Brain (organoid and tissue), 16 donors: ENCODE measurements at places on chromosomes 6 and 20.
A peak's percentile ranks its signal among the peaks of the same experiment; 100 is the strongest.

DNA sequence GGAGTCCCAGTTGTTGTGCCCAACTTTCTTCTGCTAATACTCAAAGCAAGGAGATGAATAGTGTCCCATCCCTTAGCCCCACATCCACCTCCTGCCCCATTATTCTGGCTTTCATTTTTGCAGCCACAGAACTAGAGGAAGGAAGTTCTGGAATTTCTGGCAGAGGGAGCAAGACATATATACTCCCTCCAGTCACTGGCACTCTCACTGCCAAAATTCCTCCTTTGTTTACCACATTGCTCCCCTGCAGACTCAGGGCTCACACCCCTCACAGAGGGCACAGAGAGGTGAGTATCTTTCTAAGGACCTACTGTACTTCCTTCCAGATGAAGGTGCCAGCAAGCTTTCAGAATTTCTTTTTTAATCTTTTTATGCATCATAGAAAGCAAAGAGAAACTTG is 168.0 kb upstream of the ID4 start:
- DNase-seq: no peak

GRCh38 chr6:3077430-3077829 is 9.1 kb downstream of the RIPK1 start:
- DNase-seq: no peak

GRCh38 chr6:44065443-44066140 is 61.7 kb downstream of the MRPL14 start:
- no peak for DNase-seq

GRCh38 chr6:98843271-98844243 is 9.2 kb downstream of the POU3F2 start:
- peak; percentile 68 for DNase-seq

DNA sequence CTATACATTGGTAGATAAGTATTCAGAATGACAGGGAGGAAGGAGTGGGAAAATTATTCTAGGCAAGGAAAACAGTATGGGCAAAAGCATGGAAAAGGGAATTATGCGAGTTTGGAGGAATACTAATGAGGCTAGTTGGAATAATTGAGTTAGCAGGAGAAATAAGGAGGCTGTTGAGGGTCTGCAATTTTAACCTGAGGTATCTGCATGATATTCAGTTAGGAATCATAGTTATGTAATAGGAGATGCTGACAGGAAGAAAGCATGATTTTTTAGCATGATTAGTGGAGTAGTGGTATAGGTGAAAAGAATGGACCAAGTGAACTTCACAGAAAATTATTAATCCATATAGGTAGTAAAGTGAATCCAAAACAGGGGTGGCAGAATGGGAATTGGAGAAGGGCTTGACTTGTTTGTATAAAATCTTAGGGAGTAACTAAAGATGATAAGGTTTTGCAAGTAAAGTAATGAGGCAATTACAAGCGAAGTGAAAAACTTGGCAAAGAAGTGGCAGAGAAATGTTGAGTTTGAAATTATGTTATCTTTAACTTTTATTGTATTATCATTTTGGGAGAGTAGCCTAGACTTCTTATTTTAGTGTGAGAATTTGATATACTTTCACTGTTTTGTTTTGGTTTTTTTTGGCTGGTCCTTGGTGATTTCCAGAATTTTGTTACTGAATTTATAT is 5.7 kb downstream of the STXBP5 start:
- DNase-seq: no peak

- DNase-seq: no peak
These were observed 7.9 kb downstream of the BFSP1 start for GRCh38 chr20:17523326-17523725.

- no peak for DNase-seq
These were observed 61.6 kb downstream of the TRDN start for GRCh38 chr6:123575188-123575587.

- DNase-seq: no peak
These were observed 42.1 kb downstream of the CTCFL start for GRCh38 chr20:57482796-57483195.

DNA sequence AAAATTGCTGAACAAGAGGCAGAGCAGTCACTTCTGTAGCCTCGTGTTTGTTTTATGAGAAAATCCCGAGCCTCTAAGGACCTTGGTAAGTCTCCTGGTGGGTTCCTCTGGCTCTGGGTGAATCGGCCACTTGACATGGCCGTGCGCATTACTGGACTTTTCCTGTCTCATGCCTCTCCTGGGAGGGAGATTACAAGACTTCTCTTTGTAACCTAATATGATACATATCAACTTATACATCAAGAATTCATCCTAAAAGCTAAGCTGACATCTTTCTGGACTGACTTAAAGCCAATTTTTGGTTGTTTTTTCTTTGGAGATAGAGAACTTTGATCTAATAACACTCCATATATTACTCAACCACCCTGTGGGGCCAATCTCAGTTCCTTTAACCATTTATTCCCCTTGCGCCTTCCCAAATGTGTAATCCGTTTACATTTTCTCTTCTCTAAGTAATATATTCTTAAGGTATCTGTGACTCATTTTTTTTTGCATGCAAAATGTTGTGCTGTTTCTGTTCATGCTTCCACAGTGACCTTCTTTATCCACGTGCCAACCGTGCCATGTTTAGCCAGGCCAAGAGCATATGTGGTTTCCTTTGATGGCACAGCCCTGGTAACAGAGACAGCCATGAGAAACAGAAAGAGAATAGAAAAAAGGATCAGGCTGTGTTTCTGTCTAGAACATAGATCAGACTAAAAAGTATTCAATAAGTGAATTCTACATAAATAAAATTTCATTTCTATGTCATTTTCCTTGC is 47.5 kb upstream of the JAG1 start:
- no peak for DNase-seq

DNA sequence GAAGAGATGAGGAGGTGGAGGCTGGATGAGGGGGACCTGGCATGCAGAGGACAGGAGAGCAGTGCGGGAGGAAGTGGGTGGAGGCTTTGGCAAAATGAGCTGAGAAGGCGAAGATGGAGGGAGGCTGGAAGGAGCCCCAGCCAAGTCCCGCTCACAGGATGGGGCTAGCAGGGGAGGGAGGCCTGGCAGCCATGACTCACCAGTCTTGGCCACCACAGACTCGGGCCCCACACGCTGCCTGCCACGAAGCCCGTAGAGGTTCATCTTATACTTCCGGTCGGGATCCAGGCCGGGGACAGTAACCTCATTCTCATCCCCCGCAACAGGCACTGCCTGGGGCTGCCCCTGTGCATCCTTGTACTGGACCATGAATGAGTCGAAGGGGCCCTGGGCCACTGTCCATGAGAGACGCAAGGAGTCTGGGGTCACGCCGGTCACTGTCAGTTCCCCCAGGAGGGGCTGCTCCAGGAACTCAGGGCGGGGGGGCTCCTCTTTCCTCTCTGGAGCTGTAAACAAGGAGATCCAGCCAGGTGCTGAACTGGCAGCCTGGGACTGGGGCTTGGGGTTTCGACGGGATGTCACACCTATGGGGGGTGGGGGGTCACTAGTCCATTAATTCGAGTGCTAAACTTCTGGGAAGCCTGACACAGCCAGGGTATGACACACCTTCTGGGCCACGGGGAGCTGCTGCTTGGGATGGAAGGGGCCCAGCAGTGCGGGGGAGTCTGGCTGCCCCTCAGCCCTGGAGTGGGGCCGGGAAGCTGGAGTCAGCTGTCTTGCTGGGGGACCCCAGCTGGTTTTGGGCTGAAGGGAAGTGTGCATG is 27.8 kb downstream of the TNXB start:
- DNase-seq: no peak

DNA sequence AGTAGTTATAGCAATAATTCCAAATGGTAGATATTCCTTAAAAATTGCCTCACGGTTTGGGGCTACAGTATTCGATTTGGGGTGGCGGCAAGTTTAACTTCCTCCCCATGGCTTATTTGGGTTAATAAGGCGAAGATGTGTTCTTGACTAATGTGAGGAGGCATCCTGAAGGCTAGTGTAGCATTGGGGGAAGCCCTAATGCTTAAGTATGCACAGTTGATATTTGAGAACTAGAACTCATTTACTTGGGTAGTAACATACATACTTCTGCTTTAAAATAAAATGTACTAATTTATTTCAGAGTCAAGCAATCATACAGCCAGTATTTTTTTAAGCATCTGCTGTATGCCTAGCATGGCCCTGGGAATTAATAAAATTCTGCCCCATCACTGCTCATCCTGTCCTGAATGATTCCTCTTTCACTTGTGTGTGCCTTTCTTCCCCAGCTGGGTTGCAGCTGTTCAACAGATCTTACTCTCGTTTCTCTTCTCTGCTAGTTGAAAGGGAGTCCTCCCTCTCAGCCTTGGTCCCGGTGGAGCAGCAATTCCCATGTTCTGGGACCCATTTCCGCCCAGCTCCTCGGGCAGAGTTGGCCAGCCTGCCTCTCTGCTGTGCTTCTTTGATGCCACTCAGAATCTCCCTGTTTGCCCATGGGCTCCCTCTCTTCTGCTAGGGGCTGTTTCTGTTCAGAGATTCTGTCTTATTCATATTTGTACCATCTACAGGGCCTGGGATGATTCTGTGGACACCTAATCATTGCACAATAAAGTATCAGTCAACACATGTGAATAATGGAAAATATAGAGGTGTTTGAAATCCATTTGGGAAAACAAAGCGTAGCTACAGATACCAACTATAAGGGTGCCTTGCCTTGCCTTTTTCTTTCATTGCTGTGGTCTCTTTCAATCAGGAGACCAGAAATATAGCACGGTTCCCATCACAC is 104.8 kb downstream of the ARID1B start:
- no peak for DNase-seq

- DNase-seq: peak; percentile 54
These were observed 37.6 kb upstream of the CST7 start for GRCh38 chr20:24911461-24911860.

- no peak for DNase-seq
These were observed 179.8 kb downstream of the SOD2 start for GRCh38 chr6:159513074-159513720.

DNA sequence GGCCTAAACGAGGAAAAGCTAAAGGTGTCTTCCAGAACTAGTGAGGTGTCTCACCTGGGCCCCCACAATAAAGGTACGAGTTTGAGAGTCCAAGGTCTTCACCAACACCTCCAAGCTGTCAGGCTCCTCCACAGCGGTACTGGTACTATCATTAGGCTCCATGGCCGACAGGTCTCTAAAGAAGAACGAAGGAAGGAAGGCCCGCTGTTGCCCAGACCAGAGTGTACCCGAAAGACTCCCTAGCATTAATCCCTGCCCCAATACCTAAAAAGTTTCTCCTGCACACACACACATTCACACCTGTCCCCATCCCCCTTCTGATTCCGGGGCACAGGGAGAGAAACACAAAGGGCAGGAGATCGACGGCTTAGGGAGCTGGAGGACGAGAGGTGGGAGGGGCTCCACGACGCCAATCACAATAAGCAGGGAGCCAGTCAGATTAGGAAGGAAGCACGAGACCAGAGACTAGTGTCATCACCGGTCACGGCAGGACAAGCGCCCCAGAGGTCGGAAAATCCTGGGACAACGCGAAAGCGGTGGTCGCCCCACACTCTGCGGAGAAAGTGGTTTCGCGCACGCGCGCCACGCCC is 764 bp downstream of the BAG6 start:
- DNase-seq: no peak

- DNase-seq: no peak
These were observed 56.9 kb downstream of the PREX1 start for GRCh38 chr20:48770700-48771442.

GRCh38 chr6:117482240-117483003 is at the start of gene DCBLD1:
Gene DCBLD1, plus strand, starts transcription at chr6:117482674. Its CDS starts 108 bp downstream, at chr6:117482782.
- peak; percentile 72 for DNase-seq

DNA sequence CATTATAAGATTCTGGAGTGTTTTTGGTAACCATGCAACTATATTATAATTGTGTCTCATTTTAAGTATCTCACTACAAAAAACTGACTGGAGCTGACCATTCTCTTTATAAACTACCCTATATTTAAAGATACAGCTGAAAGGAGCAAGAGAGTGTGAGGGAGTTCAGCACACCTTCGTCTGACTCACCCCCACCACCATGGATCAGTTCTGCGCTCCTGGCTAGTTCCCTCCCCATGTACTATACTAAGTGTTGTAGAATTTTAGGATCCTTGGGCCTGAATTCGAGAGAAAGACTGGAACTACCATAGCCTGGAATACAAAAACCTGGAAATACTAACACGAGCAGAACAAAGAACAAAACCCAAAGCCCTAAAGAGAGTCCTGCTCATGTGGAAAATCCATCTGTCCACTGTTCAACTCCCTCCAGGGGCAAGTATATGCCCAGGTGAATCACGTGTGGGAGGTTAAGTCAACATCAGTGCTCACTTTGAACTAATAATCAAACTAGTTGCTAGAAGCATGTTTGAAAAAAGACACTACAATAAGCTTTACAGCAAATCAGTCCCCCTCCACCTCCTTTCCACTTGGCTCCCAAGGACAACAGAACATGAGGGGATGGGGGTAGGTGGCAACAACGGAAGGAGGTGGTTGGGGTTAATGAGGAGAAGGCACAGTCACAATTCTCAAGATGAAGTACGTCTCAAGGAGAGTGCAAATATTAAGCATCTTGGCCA is 46.8 kb downstream of the ELOVL5 start:
- no peak for DNase-seq

DNA sequence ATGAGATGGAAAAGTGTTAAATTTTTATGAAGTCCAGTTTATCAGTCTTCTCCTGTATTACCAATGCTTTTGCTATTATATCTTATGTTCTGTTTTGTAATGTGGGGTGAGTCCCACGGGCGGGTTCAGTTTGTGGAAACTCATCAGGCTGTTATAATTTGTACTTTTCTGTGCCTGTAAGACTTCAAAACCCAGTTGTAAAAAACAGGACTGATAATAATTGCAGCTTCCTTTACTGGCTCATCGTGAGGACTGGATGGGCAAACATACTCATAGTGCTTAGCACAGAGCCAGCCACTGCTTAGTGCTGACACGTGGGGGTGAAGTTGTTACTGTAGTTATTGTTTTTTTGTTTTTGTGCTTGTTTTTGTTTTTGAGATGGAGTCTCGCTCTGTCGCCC is 45.6 kb downstream of the TGM2 start:
- no peak for DNase-seq
